ENCODE measurements at places on chromosomes 11 and 22.

GRCh38 chr11:75320046-75320618 is 31.3 kb downstream of the ARRB1 start:
- no peak for DNase-seq

GRCh38 chr11:47415949-47416472 is 7.6 kb downstream of the SLC39A13 start:
- DNase-seq, result peak; percentile 95

GRCh38 chr11:10354389-10354788 is 49.5 kb downstream of the ADM start:
- DNase-seq, result no peak

DNA sequence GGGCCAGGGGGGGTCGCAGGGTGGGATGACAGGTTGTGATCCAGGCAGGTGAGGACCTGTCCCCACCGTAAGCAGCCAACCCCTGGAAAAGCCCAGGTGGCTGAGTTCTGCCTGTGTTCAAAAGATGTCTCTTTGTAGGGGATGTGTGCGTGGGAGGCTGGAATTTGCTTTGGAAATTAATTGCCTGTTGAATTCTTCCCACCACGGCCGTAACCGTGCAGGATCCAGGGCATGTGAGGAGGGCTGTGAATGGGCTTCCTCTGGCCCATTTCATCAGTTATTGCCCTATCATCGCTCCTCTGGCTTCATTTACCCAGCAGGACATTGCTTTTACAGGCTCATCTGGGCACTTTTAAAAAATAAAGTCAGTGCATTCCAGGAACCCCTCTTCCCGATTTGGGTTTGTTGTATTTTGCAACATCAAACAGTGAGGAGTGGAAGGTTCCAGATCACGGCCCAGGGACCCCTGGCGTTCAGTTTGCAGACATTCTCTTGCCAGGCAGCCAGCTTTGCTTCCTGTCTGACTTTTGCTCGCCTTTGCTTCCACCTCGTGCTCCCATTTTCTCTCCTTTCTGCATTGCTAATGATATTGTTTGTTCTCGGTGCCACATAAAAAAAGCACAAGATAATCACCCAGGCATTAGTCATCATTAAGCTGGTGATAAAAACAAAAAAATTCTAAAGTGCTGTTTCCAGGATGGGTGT is 1306.6 kb downstream of the BRD1 start:
- no peak for DNase-seq

DNA sequence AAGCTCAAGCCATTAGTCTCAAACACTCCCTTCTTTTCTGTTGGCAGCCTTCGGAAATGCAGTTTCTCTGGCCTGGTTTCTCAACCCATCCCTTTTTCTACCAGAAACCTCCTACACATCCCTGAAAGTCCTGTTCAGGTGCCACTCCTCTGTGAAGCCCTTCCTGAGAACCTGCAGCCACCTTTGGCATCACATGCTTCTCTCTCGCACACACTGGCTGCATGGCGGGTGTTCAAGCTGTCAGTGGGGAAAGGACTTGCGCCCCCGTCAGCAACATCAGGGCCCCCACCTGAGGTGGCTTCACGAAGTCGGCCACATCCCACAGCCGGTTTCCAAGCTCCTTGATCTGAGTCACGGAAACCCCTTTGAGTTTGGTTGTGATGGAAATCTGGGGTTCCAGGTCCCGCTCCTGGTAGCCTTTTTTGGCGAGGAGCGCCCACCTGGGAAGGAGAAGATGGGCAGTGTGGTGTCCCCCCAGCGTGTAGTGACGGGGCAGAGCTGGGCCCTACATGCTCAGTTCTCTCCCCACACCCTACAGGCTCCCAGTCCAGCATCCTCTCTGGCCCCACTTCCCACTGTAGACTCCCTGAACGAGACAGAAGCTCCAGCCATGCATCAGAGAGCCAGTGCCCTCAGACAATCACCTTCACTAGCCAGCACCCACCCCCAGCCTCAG is 1.7 kb upstream of the LRRC74B start:
- DNase-seq, result no peak

DNA sequence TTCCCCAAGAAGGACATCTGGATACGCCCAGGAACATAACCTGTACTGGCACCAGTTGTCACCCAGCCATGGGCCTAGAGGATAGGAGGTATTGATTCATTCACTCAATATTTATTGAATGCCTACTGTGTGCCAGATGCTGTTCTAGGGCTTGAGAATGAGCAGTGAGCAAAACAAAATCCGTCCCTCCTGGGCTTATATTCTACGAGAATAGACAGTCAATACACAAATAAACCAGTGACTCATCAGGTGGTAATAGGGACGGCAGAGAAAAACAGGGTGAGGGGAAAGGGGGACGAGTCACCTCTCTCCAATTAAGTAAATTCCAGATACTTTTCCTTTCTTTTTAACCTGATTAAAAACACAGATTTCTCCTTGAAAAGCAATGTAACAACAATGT is 103.5 kb downstream of the MICAL2 start:
- DNase-seq, result peak; percentile 89

DNA sequence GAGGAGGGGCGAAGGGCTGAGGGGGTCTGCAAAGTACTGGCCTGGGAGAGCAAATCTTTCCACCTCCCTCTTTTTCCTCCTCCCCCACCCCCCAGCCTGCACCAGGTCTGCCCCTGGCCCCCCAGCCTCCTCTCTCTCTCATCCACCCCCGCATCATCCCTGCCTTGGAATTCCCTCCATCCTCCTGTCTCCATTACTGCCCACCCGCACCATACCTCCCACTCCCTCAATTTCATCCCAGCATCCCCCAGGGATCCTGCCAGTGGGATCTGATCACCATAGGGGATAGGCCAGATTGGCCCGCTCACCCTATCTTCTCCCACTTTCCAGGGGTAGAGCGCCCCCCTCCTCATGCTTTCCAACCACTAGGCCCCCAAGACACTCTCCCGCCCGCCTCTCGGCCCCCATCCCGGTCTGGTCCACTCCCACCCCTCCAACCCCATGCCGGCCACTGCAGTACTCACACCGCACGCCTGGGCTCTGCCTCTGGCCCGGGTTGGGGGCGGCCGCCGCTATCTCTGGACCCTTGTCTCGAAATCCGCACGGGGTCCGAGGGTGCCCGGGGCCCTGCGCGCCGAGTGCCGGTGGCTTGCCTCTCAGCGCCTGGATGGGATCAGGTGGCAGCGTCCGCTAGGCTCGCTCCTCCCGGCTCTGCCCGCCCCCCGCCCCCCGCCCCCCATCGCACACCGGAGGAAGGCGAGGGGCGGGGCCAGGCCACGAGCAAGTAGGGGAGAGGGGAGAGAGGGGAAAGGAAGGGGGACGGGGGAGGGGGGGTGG is at the start of gene GAL3ST3:
TSS of gene GAL3ST3 (minus strand) at position 615 of the 777 bp plus-strand sequence. CDS start 3,746 bp downstream, outside the sequence.
- no peak for DNase-seq

GRCh38 chr11:81337756-81338155 is 1395.9 kb downstream of the FAM181B start:
- no peak for DNase-seq

GRCh38 chr11:61787928-61788491 is 4.4 kb downstream of the TMEM258 start:
- peak; percentile 58 for DNase-seq

DNA sequence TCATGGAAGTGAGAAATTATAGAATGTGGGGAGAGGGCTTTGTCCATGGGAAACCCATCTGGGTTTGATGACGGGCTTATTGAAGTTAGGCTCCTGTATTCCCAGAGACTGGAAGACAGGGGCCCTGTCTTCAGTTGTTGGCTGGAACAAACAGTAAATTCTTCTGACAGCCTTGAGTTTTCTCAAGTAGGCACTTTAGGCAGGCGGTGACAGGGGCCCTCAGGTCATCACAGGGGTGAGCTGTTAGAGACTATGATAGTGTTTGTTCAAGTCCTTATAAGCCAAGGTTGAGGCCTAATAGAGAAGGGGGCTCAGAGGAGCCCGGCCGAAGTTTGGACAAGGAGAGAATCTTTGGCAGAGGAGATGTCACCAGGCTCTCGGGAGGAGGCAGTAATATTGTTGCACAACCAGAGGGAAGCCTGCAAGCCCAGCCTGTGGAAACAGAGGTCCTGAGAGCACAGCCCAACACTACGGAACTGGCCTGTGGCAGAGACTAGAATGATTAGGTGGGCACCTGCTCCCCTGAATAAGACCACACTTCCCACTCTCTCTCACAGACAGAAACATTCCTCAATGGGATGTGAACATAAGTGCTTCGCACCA is 20.2 kb upstream of the IL17RA start:
- no peak for DNase-seq

DNA sequence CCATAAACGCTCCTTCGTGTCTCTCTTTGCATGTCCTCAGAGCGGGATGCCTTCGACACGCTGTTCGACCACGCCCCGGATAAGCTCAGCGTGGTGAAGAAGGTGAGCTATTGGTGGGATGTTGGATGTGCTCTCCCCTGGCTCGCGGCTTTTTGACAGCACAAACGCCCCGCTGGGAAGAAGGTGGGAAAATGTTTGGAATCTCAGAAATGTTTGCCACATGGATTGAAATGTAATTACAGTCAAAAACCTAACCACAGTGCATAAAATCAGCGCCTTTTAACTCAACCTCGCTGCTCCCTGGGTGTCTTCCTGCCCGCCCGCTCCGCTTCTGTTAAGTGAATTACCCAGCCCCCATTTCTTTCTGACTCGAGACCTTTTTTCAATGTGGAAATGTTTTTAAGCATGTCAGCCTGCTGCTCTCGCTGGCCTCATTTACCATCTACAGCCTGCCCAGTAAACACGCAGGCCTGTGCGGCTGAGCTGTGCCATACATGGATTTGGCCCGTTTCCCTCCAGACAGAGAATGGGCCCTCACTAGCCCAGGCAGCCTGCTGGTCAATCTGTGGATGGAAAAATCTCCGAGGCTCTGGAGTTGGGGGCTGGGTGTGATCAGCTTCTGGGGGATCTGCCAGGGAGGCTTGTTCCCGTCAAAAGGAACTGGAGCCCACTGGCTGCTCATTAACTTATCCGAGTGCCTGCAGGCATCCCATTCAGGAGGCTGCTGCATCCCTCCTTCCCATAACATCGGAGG is 32.7 kb upstream of the PARVG start:
- no peak for DNase-seq

DNA sequence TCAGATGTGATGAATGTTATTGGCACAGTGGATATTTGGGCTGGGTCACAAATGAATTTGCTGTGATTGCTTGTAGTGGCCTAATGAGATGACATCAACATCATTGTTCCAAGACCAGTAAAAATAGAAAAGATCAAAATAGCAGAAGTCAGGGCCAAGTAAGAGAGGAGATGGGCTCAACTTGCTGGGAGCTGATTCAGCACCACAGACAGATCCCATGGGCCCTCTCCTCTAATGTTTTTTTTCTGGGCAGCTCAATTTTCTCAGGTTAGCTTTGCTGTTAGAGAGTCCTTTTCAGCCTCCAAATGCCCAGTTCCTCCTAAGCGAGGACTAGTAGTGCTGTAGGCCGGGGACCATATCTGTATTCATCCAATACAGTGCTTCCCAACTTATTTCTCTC is 86.0 kb upstream of the IZUMO1R start:
- no peak for DNase-seq

DNA sequence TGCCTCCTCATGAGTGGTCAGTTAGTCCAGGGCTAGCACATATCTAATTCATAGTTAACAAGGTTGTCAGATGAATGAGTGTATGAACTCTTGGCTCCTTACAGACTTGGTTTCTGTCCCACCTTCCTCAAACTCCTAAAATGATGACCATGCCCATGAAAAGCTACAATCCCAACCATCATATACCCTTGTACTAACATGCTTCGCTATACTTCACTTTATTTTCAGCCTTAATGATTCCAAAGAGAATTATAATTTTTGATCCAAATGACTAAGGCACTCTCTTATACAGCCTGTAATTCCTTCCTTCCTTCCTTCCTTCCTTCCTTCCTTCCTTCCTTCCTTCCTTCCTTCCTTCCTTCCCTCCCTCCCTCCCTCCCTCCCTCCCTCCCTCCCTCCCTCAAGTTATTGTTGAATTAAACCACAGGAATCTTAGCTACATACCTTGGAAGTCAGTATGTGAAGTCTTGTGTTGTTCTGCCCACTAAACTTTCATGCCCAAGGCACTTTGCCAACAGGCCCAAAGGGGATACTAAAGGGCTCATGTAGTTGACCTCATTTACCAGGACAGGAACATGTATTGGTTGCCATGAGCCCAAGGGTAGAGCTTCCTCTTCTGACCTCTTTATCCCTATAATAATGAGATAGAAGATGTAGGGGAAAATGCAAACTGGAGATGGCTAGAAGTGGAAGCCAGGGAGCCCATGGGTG is 37.4 kb downstream of the CALCA start:
- no peak for DNase-seq

DNA sequence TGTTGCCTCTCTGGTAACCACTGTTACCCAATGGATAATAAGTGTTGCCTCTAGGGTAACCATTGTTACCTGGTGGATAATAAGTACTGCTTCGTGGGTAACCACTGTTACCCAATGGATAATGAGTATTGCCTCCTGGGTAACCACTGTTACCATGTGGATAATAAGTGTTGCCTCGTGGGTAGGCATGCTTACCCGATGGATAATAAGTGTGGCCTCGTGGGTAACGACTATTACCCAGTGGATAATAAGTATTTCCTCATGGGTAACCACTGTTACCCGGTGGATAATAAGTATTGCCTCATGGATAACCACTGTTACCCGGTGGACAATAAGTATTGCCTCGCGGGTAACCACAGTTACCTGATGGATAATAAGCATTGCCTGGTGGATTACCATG is 13.8 kb upstream of the NXPE4 start:
- no peak for DNase-seq

DNA sequence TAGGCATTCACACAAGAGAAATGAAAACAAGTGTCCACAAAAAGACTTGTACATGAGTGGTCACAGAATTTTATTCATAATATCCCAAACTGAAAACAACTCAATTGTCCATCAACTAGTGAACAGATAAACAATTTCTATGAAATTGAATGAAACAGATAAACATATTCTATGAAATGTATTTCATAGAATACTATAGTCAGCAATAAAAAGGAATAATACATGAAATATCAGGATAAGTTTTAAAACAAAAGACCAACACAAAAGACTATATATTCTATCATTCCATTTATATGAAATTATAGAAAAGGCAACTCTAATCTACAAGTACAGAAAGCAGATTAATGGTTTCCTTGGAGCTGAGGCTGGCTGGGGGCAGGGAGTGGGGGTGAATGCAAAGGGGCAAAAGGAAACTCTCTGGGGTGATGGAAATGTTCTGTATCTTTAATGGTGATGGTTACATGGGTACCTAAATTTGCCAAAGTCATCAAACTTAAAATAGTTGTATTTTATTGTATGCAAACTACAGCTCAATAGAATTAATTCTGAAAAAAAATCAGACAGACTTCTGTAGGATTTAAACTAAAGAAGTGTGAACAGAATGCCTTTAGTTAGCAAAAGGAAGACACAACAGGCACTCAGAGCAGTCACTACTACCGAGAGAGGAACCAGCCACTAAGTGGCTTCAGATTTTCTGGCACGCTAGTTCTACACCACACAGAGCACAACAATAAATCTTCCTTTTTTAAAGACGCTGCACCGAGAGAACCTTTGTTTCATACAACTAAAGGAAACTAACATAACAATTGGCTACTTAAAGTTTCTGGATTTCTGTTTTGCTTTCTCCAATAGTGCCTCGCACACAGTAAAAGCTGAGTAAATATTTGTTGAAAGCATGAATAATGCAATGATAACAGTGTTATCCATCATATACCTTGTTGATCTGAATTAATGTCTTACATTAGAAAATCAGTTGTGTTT is 15.4 kb downstream of the CCDC34 start:
- DNase-seq, result no peak

GRCh38 chr11:61647529-61647928 is 32.7 kb upstream of the DAGLA start:
- no peak for DNase-seq

All from fibroblast of mammary gland (primary cell).